ENCODE measurements at places on chromosomes 11 and 22. TPM values are rescaled to one million over a fixed set of nuclear protein-coding genes. Genes with fewer than 3 reads are reported as not detected.

GRCh38 chr11:73241300-73241699, 23.2 kb downstream of the P2RY2 start:
- no peak for DNase-seq

DNA sequence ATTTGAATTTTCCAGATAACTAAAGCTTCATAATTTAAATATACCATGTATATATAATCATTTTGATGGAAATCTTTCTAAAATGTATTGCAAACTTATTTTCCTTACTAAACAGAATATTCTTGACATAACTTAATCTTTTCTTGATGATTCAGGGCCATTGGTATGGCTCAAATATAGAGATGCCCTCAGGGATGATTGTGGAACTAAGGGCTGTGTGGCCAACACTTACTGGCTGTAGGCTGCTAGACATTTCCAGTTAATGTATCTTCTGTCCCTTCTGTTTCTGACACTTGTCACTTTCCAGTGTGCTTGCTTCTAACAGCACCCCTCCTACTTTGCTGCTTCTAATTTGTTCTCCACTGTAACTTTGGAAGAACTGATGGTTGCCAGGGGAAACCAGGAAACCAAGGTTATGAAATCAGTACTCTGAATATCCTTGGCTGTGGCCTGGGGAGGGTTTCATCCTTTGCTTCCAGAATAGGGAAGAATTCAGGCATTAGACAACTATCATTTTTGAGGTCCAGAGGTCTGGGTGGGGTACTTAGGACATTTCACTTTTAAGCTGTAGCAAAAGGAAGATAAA, 697.2 kb downstream of the ETS1 start:
- DNase-seq = peak; percentile 68

GRCh38 chr22:50157709-50158375, 12.7 kb upstream of the PANX2 start:
- DNase-seq = peak; percentile 71

The CACNA1I gene
- total RNA-seq = not detected
